Neural crest cell (in vitro differentiated cells): ENCODE measurements at places on chromosomes 13 and 19. TPM values are rescaled to one million over a fixed set of nuclear protein-coding genes. Genes with fewer than 3 reads are reported as not detected.
A peak's percentile ranks its signal among the peaks of the same experiment; 100 is the strongest.

DNA sequence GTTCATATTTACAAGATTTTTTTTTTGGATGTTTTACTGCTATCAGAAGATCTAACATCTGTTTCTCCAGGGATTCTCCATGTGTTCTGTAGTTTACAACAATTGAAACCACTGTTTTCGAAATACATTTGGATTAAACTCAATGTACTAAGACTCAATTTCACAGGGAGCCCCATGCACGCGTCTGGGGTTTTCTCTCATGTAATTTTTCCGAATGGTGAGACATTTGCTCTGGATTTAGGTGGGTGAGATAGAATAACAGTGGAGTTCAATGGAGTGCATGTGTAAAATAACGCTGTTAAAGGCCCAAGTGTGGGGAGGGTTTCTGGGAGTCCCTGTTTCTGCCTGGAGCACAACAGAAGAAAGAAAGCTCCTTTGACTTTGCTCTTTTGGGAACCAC is 330.3 kb downstream of the TSHZ3 start:
- DNase-seq = no peak

The TBXA2R gene
- total RNA-seq = 0.23 and 0.52 TPM in 2 replicates

The PCDH9 gene
- 6.3 and 7.3 TPM in 2 replicates for total RNA-seq

The ANGPTL8 gene
- total RNA-seq = not detected in 2 replicates

- no peak for DNase-seq
These were observed 10.6 kb upstream of the CEACAM21 start for GRCh38 chr19:41565379-41565720.

The RAVER1 gene
- total RNA-seq = 75.9 and 78.2 TPM in 2 replicates

DNA sequence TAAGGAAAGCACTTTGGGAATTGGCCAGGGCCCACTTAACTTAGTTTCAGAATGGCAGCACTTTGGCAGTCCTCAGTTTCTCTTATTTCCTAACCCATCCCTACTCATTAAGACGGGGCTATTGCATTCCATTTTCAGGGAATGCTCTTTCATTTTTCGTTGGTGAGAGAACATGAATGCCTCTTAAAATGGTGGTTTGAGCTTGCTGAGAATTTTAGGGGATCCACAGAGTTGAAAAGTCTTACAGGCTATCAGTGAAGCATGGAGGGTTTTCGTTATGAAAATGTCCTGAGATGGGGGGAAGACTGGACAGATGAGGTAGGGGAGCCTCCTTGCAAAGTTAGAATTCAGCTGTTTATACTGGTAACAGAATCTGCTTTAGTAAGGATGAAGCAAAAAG is 71.4 kb downstream of the LRCH1 start:
- DNase-seq = no peak

GRCh38 chr13:45122941-45123340 is 2.6 kb downstream of the GTF2F2 start:
- DNase-seq = no peak

The S1PR5 gene
- total RNA-seq = 0.79 and 1.1 TPM in 2 replicates

GRCh38 chr13:26465954-26466353 is 91.5 kb upstream of the WASF3 start:
- DNase-seq = no peak

GRCh38 chr13:30864433-30865122 is 41.5 kb upstream of the MEDAG start:
- DNase-seq = no peak

The FBN3 gene
- total RNA-seq = 12.8 and 13.9 TPM in 2 replicates

GRCh38 chr19:6378041-6378440 is 2.3 kb upstream of the PSPN start:
- no peak for DNase-seq

The CACNG7 gene
- 25.3 and 26.4 TPM in 2 replicates for total RNA-seq

- no peak for DNase-seq
These were observed 3.6 kb downstream of the DMAC2 start for GRCh38 chr19:41435936-41436673.

The SPTBN4 gene
- total RNA-seq = 0.40 and 1.1 TPM in 2 replicates

DNA sequence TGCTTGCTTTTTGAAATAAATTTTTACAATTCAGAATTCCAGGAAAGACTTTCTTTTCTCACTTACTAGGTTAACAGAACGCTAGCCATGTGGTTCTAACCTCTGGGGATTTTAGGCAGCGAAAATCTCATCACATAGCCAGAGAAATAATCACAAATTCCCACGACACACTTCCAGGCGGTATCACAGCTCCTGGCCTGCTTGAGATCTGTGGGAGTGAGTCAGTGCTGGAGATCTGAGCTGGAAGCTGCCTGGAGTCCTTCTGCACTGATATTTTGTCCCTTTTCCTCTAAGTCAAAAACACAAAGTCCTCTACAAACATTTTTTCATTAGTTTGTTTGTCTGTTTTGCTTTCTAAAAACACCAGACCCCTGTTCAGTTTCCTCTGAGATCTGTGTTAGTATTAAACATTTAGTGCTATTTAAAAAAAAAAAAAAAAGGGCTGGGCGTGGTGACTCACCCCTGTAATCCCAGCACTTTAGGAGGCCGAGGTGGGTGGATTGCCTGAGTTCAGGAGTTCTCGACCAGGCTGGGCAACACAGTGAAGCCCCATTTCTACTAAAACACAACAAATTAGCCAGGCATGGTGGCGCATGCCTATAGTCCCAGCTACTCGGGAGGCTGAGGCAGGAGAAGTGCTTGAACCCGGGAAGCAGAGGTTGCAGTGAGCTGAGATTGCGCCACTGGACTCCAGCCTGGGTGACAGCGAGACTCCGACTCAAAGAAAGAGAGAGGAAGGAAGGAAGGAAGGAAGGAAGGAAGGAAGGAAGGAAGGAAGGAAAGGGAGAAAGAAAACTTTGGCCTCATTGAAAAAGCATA is 12.2 kb upstream of the UBE2L5 start:
- no peak for DNase-seq

The SIGLEC9 gene
- not detected in 2 replicates for total RNA-seq

The RAB3D gene
- total RNA-seq = 15.1 and 15.4 TPM in 2 replicates

DNA sequence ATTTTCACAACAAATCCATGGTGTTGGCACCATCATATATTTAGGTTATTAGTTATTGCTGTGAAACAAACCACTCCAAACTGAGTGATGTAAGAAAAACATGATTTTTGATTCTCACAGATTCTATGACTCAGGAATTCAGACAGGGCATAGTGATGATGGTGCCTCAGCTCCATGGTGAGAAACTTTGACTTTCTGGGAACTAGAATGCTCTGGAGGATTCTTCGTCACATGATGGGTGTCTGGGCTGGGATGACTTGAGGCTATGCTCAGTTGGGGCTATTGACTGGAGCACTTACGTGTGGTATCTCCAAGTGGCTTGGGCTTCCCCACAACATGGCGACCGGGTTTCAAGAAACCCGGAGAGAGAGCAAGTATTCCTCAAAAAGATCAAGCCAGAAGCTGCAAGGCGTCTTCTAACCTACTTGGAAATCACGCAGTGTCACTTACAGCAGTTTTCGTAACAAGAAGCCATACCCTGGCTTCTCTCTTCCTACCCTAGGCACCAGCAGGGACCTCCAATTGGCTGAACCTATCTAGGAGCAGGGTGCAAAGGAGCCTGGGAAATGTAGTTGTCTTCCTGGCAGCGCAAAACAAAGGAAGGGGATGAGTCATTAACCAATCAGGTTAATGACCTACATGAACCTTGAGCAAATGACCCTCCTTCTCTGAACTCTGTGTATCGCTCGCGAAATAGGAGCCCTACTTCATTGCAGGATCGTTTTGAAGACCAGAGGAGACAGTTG is 22.4 kb downstream of the VAV1 start:
- DNase-seq = no peak

GRCh38 chr19:7670790-7671189 is 1.9 kb downstream of the RETN start:
- DNase-seq = no peak

DNA sequence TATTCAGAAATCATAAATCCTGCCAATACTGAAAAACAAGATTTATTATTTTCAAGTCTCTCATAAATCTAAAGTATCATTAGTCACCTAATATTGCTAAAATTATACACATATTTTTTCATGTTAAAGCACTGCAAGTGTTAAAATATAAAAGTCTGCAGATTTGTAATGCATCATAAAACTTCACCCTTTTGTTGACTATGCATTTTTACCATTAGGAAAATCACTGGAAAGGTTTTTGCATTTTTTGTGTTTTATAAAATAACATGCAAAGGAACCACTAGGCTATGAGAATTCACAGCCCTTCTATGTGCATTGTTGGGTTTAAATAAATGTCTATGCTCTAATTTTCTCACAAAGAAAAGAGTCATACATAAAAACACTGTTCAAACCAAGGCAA is 407.3 kb downstream of the DACH1 start:
- no peak for DNase-seq

- DNase-seq = no peak
These were observed 6.6 kb downstream of the PPP2R1A start for GRCh38 chr19:52196256-52196967.

- no peak for DNase-seq
These were observed 73.8 kb downstream of the SPATA13 start for GRCh38 chr13:24234200-24234915.

DNA sequence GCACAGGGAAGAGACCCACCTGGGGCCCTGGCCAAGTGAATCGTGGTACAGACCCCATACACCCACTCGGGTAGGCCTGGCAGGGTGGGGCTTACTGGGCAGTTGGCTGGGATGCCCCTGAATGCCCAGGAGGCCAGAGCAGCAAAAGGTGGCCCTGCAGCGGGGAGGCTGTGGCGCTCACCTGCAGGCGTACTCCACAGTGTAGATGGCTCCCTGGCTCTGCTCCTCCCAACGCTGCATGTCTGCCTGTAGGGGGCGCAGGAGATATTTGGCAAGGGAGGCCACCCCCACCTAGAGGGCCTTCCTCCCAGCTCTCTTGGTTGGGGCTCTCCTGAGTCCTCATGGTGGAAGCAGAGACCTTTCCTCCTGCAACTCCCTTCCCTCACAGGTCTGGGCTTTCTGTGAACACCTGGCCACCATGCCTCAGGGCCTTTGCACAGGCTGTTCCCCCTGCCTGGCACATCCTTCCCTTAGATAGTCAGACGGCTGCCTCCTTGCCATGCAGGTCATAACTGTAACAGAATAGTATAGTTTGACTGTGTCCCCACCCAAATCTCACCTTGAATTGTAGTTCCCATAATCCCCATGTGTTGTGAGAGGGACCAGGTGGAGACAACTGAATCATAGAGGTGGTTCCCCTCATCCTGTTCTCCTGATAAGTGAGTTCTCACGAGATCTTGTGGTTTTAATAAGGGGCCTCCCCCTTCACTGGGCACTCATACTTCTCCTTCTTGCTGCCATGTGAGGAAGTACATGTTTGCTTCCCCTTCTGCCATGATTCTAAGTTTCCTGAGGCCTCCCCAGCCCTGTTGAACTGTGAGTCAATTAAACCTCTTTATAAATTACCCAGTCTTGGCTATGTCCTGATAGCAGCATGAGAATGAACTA is 5.9 kb downstream of the BORCS8 start:
- peak; percentile 61 for DNase-seq

- DNase-seq = no peak
These were observed 84.7 kb upstream of the TM9SF2 start for GRCh38 chr13:99416411-99417121.

The EPSTI1 gene
- total RNA-seq = not detected in 2 replicates

- peak; percentile 84 for DNase-seq
These were observed 5.7 kb downstream of the ATP4A start for GRCh38 chr19:35557539-35558399.

- DNase-seq = no peak
These were observed 94.3 kb downstream of the NHLRC3 start for GRCh38 chr13:39132286-39133230.

The ZNF575 gene
- total RNA-seq = 0.57 and 0.72 TPM in 2 replicates

The HSPB6 gene
- 0.37 and 0.64 TPM in 2 replicates for total RNA-seq

The TPP2 gene
- 62.7 and 65.9 TPM in 2 replicates for total RNA-seq

GRCh38 chr13:35621989-35622388 is 145.5 kb upstream of the MAB21L1 start:
- DNase-seq = no peak

- no peak for DNase-seq
These were observed 8.4 kb upstream of the KLK14 start for GRCh38 chr19:51091126-51091525.

DNA sequence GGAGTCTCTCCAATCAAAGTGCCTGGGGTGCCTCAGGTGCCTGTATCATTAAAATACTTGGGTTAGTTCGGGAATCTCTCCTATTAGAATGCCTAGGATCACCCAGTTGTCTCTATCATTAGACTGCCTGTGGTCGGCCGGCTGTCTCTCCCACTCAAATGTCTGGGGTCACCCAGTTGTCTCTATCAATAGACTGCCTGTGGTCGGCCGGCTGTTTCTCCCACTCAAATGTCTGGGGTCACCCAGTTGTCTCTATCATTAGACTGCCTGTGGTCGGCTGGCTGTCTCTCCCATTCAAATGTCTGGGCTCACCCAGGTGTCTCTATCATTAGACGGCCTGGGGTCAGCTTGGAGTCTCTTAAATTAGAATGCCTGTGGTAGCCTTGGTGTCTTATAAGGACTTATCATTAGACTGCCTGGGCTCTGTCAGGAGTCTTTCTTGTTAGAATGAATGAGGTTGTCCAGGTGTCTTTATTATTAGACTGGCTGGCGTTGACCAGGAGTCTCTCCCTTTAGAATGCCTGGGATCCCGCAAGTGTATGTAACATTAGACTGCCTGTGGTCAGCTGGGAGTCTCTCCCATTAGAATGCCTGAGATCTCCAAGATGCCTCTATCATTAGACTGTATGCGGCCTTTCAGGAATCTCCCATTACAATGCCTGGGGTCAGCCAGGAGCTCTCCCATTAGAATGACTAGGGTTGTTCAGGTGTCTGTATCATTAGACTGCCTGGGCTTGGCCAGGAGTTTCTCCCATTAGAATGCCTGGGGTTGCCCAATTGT is 1555.5 kb downstream of the UQCRFS1 start:
- DNase-seq = no peak

The KLK14 gene
- total RNA-seq = 0.26 and 0.75 TPM in 2 replicates

GRCh38 chr13:104779311-104779993 is 1713.2 kb upstream of the SLC10A2 start:
- DNase-seq = no peak

The CCDC8 gene
- 23.9 and 25.1 TPM in 2 replicates for total RNA-seq

The EFNA2 gene
- total RNA-seq = 28.0 and 31.0 TPM in 2 replicates

- DNase-seq = no peak
These were observed 10.8 kb upstream of the ZNF91 start for GRCh38 chr19:23406091-23406490.

DNA sequence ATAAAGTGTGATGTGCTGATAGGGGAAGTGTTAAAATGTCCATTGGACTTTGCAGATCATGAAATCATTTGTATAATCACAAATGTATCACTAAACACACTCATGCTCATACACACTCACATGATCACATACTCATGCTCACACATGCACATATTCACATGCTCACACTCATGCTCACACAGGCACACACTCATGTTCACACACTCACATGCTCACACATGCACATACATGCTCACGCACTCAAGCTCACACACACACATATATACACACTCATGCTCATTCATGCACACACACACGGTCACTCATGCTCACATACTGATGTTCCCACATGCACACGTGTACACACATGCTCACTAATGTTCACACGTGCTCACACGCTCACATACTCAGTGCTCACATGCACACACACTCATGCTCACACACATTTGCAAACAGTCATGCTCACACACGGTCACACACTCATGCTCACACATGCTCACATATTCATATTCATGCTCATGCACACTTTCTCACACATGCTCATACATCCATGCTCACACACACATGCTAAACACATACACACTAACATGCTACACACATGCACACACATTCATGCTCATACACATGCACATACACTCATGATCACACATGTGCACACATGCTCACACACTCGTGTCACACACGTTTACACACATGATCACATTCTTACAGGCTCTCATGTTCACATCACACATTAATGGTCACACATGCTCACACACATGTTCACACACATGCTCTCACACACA is 116.7 kb upstream of the GJB6 start:
- no peak for DNase-seq
